ENCODE measurements at places on chromosomes 16 and 17.

GRCh38 chr17:41413353-41413957, 10.9 kb downstream of the KRT37 start:
- no peak for DNase-seq

- DNase-seq = no peak
These were observed at the start of gene CAMTA2 for GRCh38 chr17:4986951-4987766. Gene CAMTA2, minus strand, starts transcription at chr17:4987675. Its CDS starts 1,453 bp downstream, at chr17:4986222.

DNA sequence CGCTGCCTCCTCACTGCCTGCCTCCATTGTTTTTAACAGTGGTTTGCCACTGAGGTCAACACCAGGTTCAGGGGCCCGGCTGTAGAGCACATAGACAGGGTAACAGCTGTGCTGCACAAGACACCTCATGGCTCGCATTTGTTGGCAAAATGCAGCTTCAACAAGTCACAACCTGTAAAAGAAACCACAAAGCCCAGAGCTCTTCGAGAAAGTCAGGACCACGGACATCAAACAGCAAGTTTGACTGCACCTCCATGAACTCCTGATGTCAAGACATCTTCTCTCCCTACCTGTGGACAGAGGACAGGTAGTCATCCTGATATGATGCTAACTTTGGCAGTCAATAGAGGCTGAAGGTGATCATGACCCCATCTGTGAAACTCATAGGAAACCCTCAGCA, 142.4 kb upstream of the SOX9 start:
- DNase-seq = no peak

GRCh38 chr16:86986136-86986535, 331.1 kb downstream of the C16orf95 start:
- DNase-seq = no peak

GRCh38 chr16:23391381-23392222, 61.4 kb downstream of the COG7 start:
- no peak for DNase-seq

DNA sequence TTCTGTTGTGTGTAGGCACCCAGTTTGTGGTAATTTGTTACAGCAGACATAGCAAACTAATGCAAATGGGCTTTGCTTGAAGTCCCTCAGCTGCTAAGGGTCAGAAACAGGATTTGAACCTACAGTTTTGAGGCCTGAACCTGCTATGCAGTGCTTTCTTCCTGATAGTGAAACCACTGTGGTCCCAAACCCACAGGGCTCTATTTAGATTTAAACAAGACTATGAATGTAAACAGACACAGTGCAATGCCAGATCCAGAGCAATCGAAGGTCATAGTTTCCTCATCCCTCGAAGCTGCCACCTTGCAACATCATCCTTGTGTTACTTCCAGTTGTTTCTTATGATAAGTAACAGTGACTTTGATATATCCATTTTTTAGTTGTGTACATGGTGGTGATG, 630.2 kb downstream of the WWOX start:
- no peak for DNase-seq

GRCh38 chr16:31467151-31467773, 4.7 kb upstream of the TGFB1I1 start:
- no peak for DNase-seq

GRCh38 chr17:58375811-58376210, 23.8 kb upstream of the SUPT4H1 start:
- no peak for DNase-seq
